Ovary (tissue), 10 donors: ENCODE measurements at places on chromosomes 1 and 21.

- DNase-seq: no peak
These were observed 81.4 kb downstream of the SLC44A5 start for GRCh38 chr1:75529488-75529887.

DNA sequence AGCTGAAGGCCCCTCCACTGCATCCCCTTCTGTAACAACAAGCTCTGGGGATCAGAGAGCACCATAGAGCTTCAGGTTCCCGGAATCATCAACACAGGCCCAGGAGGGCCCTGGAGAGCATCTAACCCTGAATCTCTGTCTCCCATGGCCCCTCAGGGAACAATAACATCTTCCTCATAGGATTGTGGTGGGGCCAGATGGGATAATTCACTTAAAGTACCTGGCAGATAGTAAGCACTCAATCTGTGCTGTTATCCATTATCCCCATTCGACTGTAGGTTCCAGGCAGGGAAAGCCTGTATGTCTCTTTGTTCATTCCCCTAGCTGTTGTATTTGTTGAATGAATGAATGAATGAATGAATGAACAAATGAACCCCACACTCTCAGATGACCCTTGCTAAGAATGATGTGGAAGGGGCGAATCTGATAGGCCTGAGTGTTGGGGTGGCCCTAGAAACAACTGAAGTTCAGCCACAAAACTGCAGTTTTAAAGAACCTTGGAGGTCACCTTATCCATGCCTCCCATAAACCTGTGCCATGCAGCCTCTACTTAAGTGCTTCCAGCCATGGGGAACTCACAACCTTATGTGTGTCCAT, 14.5 kb downstream of the LAPTM5 start:
- DNase-seq: no peak

GRCh38 chr1:22829309-22829989, 118.8 kb downstream of the EPHB2 start:
- DNase-seq: no peak

- no peak for DNase-seq
These were observed 289.9 kb downstream of the DPYD start for GRCh38 chr1:97630948-97631347.

GRCh38 chr1:94383966-94384408, 34.2 kb upstream of the ABCD3 start:
- no peak for DNase-seq

GRCh38 chr1:204760350-204760749, 74.8 kb upstream of the LRRN2 start:
- no peak for DNase-seq

DNA sequence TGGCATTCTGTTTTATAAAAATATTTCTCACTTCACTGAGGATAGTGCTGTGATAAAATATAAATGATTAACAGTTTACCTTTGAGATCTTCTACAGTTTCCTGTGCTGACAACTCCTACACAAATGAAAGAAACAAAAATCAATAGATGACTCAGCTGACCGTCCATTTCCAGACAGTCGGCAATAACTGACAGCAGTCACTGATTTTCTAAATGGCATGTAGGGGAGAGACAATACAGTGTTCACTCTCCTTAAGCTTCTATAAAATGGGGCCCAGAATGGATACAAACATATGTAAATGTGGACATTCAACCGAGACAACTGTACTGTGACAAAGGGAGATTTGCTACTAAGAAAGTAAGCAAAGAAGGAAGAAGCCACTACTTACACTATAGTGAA, 34.3 kb downstream of the PCNX2 start:
- no peak for DNase-seq

- no peak for DNase-seq
These were observed 16.7 kb downstream of the TMEM63A start for GRCh38 chr1:225865514-225865913.

DNA sequence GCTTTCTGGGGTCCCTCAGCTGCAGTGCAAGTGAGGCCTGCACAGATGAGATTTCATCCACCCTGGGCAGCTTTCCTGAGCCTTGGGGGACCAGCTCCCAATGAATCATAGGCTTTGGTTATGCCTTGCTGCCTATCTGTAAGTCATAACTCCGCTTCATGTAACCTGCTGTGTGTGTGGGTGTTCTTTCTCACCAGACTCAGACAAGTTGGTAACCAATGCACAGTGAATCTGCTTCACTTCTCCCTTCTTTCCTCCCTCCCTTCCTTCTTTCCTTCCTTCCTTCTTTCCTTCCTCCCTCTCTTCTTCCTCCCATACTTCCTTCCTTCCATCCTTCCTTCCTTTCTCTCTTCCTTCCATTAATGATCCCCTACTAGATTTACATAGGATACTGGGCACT, 34.4 kb upstream of the PSMB2 start:
- DNase-seq: no peak

- no peak for DNase-seq
These were observed 565.3 kb upstream of the NEGR1 start for GRCh38 chr1:72847651-72848050.

DNA sequence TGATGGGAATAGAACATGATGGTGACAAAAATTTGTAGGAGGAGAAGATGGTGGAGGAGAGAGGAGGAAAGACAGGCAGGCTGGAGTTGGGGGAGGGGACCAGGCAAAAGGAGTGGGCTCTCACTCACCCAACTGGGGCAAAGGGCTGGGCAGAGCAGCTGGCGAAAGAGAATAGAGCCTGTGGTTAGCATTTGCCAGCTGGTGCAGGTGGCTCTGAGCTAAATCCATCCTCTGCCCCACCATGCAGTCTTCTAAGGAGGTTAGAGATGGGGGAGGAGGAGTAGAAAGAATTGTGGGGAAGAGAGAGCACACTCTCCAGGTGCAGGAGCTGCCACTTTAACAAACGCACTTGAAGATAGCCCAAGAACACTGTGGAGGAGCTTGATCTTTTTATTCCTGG, 27.6 kb upstream of the SLAMF1 start:
- DNase-seq: no peak

- DNase-seq: no peak
These were observed 2.7 kb downstream of the DMBX1 start for GRCh38 chr1:46492269-46492853.

DNA sequence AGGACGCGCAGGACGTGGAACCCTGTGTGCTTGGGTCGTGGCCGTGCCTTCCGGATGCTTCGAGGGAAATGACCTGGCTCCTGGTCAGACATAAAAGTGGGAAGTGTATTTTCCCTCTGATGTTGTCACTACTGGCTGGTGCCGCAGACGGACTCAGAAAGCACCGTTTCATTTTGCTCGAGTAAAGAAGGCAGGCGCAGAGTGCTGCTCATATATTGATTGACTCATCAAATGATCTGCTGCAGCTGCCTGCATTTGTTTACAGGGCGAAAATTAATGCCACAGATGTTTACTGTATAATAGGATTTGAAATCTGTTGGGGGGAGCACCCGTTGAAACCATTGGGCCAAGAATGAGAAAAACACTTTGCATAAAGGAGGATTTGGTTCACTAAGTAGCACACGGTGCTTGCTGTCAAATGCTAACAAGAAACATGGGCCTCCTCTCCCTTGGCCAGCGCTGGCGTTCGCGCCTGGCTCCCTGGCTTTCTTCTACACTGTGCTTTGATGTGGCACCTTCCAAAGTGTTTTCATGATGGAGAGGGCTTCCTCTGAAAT, 365.5 kb downstream of the CAMTA1 start:
- DNase-seq: no peak

DNA sequence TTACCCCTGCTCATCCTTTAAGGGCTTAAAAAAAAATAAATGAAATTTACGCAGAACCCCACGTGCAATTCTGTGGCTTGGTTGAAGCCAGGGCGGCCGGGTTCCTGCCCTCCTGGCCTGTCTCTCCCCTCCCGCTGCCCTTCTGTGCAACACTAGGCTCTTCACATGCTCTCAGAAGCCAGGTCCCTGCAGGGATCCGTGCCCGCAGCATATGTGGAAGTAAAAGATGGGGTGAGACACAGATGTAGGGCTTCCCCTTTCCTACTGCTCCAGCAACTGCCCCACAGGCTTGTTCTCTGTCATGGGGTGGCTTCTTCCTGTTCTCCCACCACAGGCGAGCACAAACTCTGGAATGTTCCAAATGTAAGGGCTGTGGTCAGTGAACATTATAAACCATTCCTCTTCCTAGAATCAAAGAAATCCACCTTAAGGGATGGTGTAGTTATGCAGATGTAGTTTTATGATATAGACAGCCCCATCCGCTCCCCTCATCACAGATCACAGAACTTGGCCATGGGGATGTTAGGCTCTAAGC, 535.4 kb downstream of the KIF26B start:
- no peak for DNase-seq

DNA sequence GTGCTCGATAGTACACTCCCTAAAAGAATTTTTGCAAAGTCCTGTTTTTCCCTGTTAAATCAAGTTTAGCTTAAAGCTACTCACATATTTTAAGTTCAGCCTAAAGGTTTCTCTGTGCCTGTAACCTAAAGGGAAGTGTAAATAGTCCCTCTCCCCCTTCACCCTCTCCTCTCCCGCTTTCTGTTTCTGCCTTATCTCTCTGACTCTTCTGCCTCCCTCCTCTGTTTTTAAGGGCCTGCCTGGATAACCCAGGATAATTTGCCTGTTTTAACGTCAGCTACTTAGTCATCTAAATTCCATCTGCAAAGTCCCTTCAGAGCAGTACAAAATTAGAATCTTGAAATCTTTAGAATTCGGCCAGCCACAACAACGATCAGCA, 92.6 kb downstream of the NID1 start:
- no peak for DNase-seq

- no peak for DNase-seq
These were observed 146.7 kb upstream of the C1orf105 start for GRCh38 chr1:172273647-172274396.

GRCh38 chr1:153525088-153525728, 10.6 kb downstream of the S100A6 start:
- peak; percentile 56 for DNase-seq

DNA sequence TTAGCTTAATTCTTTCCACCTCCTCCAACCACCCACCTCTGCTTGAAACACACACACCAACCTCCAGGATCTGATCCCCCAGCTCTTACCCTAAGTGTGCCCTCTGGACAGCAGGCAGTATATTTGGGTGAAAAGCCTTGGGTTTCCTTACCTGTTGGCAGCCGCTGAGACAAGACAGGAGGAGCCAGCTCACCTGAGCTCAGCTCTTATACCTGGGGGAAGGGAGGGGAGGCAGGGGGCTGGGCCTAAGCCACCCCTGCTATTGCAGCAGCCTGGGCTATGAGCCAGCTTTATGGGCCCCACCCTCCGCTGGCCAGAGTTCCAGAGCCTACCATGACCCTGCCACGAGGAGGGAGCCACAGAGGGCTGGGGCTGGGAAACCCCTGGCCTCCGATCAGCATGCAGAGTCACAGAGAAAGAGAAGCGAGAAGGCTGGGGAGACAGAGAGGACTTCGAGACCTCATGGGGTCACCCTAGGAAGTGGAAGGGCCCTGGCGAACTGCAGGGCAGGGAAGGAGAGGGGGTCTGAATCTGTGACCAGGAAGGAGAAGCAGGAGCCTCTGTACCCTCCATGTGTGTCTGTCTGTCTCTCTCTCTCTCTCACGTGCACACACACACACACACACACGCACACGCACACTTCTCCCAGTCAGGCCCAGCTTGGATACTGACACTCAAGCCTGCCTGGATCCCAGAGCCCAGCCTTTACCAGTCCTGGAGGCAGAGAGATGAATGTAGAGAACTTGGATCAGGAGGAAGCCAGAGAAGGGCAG, at the start of gene S100A14:
Gene S100A14, minus strand, starts transcription at position 182 of the 773 bp plus-strand sequence. CDS start 467 bp downstream, outside the sequence.
- DNase-seq: peak; percentile 57

DNA sequence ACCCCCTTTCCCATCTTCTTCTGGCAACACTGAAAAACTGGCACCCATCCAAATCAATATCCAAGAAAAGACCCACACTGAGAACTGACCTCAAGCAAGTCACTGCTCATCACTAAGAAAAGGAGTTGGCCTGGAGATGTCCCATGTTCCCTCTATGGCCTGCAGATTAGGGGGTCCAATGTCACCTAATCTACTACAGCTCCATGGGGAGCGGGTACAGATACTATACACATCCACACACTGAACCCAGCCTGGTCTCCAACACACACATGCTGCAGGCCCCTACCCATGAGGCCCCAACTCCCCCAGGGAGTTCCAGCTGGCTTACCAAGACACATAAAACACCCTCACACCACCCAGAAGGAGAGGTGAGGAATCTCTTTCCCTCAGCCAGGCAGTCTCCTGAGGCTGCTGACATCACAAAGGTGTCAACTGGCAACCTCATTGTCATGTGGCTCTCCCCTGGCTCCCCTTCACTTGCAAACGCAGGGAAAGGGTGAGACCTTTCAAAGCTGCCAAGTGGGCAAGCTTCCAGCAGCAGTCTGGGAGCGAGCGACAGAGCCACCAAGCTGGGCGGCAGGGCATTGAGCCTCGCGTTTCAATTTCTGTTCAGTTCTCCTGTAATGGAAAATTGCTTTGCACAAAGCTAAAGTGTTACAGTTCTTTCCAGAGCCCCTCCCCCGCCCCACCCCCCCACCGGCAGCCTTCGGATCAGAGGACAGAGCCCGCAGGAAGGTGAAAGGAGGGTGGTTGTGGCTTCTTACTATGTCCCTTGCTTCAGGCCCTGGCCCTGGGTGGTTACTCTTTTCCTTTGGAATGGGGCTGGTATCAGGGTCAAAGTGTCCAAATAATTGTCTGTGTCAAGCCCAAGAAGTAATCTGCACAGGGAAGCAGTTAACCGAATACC, at the start of gene LRRC52:
Gene LRRC52, plus strand, starts transcription at position 469 of the 907 bp plus-strand sequence. Its CDS starts 297 bp downstream, at position 766.
- DNase-seq: peak; percentile 17

- DNase-seq: no peak
These were observed 64.8 kb downstream of the FAM163A start for GRCh38 chr1:179807691-179808485.

DNA sequence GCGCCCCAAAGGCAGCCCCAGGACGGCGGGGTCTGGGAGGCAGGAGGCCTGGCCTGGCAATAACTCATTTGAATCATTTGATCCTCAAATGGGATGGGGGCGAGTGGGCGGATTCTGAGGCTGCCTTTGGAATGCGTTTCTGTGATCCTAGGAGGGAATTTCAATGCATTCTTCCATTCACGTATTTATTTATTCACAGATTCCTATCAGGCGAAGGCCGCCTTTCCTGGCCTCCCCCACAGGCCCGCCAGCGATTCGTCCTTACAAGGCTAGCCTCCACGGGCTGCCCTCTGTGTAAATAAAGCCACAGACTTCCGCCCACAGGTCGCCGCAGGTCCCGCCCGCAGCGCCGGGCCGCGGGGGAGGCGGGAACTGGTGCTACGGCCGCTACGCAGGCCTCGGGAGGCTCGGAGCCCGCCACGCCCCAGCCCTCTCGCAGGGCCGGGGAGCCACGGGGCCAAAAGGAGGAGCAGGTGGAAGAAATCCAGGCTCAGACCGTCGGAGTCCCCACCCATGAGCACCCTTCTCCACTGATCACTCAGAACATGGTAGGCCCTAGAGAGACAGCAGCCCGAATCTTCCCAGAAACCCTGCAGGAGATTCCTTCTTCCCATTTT, 31.3 kb upstream of the JUN start:
- peak; percentile 77 for DNase-seq

DNA sequence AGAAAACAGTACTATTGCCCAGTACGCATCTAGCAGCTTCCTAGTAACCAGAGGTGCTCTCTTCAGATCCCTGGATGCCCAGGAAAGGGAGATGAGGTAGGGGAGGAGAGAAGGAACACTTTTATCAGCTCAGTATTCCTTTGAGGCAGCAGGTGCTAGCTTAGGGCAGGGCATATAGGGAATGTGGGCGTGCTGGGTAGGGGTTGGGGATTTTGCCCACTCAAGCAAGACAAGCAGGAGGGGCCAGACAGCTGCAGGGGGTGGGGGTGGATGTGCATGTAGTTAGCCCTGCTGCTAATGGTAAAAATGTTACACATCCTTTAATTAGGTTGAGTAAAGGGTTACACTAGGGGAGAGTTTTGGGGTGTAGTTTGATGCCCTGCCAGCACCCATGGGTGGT, 18.1 kb upstream of the AVPR1B start:
- DNase-seq: no peak
